ENCODE measurements at places on chromosomes 5 and 9.

DNA sequence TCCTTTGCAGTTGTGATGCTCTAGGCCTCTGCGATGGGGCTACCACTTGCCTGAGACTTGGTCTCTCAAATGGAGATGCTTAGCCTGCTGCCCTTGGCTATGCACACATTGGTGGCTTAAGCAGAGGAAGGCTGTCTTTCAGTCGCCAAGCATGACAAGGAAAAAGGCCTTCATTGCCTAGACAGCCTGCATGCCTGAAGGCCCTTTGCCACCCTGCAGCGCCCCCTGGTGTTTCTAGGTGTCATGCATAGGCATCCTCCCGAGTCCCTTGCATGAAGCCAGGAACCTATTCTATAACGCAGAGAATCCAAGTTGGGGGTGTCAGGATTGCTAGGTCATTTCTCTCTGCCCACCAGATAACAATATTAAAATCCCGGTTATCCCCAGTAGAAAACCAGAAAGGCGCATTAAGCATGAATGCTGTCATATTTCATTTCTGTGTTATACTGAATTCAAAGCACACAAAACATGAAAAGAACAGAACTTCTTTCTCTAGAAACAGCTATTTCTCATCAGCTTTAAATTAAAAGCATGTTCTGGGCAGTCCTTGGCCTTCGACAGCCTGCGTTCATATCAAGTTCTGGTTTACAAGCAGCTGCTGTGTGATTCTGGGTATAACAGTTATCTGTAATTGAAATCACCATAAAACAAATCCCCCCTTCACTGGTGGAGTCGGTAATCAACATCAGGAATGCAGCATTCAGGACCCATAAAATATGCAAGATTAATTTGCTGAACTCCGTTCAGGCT, 59.7 kb upstream of the TRPC7 start:
- peak; percentile 50 for DNase-seq

- DNase-seq: no peak
Measured at GRCh38 chr5:136810261-136810801, 445.0 kb upstream of the TRPC7 start.

DNA sequence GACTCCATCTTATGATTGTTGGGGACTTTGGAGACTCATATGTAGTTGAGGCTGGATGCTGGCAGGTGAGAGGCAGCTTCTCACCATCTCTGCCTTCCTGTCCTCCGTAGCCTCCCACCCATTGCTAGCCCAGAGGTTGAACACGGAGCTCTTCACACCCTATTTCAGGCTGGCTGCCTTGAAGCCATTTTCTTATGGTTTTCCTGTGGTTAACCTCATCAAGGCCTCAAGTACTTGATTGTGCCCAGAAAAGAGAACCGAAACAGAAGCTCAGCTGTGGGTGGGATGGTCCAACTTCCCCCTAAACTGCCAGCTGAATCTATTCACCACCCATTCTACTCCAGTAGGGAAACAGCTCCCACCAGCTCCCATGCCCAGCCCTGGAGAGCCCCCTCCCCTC, 102.9 kb downstream of the LIFR start:
- no peak for DNase-seq

DNA sequence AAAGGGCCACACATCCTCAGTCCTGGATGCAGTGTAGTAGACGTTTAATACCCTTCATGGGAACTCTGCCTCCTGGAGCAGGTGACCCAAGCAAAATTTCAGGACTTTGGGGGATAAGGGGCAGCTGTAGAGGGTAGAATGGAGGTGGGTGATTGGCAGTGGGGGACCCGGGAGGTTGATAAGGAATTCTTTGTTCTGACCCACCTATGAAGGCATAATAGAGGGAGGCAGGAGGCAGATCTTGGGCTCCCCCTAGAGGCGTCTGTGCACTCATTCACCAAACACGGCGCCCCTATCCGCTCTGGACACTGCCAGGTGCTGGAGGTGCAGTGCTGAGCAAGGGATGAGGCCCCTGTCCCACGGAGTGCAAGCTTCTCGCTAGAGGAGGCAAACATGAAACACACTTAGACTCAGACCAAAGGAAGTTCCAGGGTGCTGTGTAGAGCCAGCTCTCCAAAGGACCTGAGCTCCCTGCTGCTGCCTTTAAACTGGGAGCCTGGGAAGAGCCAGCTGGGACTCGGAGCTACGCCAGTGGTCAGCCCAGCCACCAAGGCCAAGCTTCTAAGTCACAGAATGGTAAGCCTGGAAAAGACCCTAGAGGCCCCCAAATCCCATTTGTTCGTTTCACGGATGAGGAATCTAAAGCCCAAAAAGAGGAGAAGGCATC, 7.7 kb downstream of the IL17B start:
- DNase-seq: peak; percentile 56

- DNase-seq: no peak
Measured at GRCh38 chr5:155052532-155052931, 39.0 kb downstream of the KIF4B start.

DNA sequence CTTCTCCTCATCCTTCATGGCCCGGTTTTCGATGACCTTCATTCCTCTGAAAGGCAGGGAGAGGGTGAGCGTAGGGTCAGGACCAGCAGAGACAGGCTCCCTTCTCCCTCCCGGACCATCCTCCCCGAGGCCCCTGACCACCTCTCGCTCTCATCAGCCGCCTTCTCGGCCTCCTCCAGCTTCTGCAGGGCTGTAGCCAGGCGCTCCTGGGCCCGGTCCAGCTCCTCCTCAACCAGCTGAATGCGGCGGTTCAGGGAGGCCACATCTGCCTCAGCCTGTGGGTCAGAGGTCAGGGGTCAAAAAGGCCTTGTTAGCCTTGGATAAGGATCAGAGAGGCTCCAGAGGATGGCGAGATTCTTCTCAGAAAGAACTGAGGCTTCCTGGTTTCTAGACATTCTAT, 4.2 kb downstream of the TPM2 start:
- DNase-seq: no peak

- no peak for DNase-seq
Measured at GRCh38 chr5:145681686-145682085, 153.5 kb downstream of the PRELID2 start.

DNA sequence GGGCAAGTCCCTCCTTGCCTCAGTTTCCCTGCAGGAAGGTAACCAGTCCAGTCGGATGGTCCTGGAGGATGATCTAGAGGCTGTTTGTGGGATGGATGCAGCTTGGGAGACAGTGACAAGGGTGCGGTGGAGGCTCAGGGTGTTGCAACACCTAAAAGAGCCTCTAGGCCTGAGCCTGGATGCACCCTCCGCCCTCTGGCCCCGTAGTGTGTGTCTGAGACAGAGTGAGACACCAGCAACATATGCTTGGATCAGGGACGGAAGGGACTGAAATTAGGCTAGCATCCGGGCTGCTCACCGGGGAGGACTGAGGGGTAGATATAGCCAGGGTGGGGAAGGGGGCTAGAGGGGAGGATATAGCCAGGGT, 1.1 kb downstream of the CRAT start:
- no peak for DNase-seq

GRCh38 chr5:115458416-115458815, 86.2 kb downstream of the FEM1C start:
- DNase-seq: no peak

DNA sequence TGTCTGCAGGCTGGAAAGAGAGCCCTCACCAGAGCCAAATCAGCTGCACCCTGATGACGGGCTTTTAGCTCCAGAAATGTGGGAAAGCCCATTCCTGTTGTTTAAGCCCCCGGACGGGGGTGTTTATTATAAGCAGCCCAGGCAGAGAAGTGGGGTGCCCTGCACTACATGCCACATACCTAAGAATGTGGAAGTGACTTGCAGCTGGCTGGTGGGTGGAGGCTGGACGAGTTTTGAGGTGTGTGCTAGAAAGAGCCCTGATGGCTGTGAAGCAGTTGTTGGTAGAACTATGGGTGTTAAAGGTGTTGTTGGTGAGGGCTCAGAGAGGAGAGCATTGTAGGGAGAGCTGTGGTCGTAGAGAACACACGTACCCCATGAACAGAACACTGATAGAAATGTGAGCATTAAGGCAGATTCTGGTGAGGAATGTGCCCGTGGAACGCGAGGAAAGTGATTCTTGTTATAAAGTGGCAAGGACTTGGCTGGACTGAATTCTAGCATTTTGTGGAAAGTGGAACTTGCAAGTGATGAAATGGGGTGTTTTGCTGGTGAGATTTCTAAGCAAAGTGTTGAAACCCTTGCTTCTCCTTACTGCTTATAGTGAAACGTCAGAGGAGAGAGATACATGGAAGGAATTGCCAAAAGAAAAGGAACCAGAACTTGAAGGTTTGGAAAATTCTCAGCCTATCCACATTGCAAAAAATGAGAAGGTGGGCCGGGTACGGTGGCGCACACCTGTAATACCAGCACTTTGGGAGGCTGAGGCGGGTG, 38.9 kb downstream of the AHRR start:
- DNase-seq: no peak

DNA sequence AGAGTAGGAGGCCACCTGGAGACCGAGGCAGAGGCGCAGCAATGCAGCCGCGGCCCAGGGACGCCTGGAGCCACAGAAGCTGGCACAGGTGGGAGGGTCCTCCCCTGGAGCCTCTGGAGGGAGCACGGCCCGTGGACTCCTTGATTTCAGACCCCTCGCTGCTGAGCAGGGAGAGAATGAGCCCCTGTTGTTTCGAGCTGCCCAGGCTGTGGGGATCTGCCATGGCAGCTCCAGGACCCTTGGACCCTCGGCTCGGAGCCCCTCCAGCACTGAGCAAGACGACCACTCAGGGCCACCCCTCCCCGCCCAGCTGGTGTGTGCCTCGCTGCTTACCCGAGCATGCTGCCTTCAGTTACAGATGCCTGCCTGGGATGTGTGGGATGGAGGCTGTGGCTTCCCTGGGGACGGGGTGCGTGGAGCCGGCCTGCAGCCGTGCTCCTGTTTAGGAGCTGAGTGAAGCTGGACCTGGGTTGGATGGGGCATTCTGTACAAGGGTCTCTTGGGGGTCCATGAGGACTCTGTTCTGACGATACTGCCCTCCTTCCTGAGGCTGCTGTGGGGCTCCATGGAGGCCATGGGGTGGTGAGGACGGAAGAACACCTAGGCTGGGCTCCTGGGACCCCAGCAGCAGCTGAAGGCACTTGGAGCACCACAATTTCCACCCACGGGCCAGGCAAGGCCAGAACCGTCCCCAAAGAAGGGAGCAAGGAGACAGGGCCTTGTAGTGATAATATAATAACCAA, 115.1 kb upstream of the LPCAT1 start:
- no peak for DNase-seq

DNA sequence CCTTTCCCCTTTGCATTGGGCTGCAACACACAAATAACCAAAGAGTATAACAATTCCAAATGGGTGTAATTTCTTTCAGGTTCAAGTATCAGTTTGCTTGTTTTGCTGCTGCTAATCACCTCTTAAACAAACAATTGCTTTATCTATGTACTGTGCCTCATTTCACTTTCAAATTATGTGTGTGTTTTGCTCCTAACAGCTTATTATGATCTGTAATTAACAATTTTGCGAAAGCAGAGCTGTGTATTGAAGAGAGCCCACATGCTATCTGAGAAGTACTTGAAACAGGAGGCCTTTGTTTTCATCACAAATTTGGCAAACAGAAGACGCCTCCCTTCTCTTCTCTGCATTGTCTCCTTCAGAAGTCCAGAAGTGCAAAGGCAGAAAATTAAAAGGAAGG, 312.0 kb downstream of the TLE1 start:
- DNase-seq: no peak

DNA sequence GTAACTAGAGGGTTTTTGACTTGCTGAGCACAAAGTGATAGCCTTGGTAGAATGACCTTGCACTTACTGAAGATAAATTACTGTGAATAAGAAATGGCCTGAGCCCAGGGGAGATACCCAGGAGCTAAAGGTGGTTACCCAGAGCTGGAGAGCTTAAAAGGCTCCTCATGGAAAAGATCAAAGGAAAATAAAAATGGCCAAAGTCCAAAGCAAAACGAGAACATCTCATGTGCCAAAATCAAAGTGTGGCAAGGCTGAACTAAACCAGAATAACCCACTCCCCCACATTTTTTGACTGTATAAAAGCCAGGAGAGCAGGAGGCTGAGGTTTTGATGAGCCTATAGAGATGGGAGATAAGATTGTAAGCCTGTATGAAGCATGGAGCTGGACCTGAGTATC, 14.4 kb downstream of the IDNK start:
- DNase-seq: no peak

- no peak for DNase-seq
Measured at GRCh38 chr5:138962614-138963370, 87.7 kb upstream of the LRRTM2 start.

DNA sequence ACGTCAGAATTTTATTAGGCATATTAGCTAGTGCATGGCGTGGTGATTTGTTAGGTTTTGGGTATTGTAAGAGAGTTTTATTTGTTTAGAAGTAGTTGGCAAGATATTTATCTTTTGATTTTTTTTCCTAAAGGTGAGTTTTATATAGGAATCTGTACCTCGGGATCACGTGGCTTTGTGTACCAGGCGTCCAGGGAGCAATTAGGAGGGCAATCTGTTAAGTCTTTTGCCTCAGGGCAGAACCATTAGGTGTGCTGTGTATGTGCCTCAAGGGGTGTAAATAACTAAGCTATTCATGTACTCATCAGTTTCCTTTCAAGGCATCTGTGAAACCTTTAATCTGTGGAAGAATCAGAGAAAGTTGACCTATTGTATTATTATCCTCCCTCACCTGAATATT, 39.4 kb downstream of the ZSWIM6 start:
- no peak for DNase-seq

DNA sequence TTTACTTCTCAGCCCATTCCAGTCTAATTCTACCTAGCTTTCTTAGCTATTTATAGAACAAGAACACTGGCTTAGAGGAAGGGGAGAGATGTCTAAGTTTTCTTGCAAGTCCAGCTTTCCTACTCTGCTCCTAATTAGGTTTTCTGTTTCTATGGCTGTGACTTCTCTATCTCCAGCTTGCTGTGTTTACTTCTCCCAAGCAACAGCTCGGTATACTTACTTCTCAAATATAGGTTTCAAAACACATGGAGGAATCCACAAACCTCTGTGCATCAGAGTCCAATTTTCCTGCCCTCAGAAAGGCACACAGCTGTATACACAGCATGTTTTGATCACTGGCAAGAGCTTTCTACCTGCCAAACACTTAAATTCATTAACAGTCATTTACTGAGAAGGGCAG, 17.4 kb upstream of the HMGCR start:
- DNase-seq: no peak

DNA sequence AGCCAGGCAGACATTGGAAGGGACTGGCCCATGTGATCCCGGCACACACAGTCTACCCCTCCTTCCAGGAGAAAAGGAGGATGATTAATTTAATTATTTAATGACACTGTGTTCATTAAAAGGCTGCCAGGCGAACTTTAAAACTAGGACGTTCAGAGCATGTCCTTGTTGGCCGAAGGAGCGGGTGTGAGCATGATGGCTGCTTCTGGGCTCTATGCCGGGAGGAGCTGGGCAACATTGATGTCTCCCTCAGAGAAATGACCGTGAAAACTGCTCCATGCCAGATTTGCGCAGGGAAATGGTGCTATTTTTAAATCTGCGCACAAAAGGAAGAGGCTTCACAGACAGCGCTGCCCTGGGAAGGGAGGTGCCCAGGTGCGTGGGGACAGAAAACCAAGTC, 284.9 kb upstream of the IRX4 start:
- DNase-seq: no peak
